Inflammatory macrophage (primary cell): ENCODE measurements at places on chromosomes 4 and X.
A peak's percentile ranks its signal among the peaks of the same experiment; 100 is the strongest.

DNA sequence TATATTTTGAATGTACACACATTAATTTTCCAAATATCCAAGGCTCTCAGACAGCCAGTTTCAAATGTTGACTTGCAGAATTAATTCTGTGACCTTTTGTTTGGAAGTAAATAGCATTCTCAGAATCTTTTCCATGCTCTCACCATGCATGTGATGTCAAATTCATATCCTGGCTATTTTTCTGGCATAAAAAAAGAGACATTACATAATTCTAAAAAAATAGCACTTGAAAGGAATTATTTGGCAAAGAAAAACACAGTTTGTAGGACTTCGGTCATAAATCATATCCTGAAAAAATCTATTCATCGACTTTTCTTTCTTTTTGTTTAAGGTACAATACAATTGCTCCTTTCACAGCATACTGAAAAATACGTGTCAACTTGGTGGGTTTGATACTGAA is 111.2 kb downstream of the GLRA3 start:
- no peak for DNase-seq

GRCh38 chr4:76305971-76306881 is at the start of gene STBD1:
Gene STBD1 (plus strand): TSS chr4:76306733. CDS start chr4:76306770, 37 bp downstream.
- peak; percentile 51 for DNase-seq

DNA sequence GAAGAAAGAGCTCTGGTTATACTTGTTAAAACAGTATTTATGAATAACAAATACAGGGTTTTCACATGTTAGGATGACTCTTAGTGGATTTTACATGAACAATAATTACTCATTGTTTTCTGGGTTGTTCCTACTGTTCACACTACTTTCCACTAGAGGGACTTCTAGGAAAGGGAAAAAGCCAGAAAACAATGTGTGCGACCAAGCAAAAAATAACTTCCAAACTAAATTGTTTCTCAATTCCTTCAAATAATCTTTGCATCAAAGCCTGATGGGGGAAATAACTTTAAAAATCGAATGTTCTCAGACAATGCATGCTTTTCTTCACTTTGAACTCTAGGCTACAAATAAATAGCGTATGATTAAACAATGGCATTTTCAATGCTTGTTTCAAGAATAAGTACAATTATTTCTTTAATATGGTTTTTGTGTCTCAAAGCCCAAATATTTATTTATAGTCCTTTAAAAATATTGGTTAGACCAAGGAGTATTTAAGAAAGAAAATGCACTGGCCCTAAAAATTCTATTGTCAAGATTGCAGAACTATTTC is 72.1 kb upstream of the ETNPPL start:
- DNase-seq: peak; percentile 13

- DNase-seq: peak; percentile 51
Measured at GRCh38 chrX:11540532-11541377, 125.0 kb downstream of the ARHGAP6 start.

GRCh38 chr4:76449833-76450232 is 14.8 kb downstream of the SHROOM3 start:
- DNase-seq: no peak

- DNase-seq: no peak
Measured at GRCh38 chr4:154208424-154208823, 283.2 kb downstream of the DCHS2 start.
